ENCODE measurements at places on chromosomes 4 and X. TPM values are rescaled to one million over a fixed set of nuclear protein-coding genes. Genes with fewer than 3 reads are reported as not detected.

DNA sequence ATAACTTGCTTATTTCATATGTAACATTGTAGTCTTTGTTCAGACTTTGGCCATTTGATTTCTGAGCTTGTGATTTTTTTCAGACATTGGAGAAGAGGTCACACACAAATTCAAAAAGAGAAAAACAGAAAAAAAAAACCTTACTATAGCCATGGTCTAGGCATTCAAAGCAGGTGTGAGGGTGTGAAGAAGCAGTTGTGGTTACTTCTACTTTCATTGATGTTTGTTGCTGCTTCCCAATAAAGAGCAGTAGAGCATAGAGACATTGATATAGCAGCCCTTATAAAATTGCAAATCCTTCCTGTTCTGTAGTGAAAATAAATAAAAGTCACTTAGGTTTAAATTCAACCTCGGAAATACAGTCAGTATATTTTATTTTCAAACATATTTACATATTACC lies 671.6 kb downstream of the GRXCR1 start:
- H3K27me3 ChIP-seq: no peaks in the 10 kb centered on the region
- no peaks in the 10 kb centered on the region for H3K36me3 ChIP-seq
- DNase-seq: no peak
- no peak overlapping the region for H3K4me3 ChIP-seq
- no peak overlapping the region for H3K27ac ChIP-seq

Gene PGK1
- total RNA-seq: 524 TPM

DNA sequence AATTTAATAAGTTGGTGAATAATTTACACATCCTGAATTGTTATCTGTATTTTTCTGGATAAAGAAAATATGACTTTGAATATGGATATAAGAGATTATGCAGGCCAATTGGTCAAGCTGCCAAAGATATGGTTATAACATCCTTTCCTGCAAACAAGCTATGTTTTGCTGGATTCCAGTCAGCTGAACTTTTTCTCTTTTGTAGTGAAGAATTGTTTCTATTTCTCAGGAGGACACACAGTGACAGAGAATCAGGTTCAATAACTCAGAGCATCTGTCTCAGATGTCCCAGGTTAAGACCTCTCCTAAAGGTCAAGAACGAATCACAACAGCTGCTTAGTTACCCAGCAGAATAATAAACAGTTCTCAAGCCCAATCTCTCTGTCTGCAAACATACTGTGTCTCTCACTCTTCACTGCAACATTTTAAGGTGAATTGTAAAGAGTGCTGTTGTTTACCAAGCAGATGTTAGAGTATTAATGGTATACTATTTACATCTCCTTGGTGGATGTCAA lies 189.5 kb upstream of the ANKRD50 start:
- no peak overlapping the region for H3K4me3 ChIP-seq
- H3K36me3 ChIP-seq: no peaks in the 10 kb centered on the region
- H3K27ac ChIP-seq: no peak overlapping the region
- no peaks in the 10 kb centered on the region for H3K4me1 ChIP-seq
- H3K27me3 ChIP-seq: no peaks in the 10 kb centered on the region
- no peak for DNase-seq

DNA sequence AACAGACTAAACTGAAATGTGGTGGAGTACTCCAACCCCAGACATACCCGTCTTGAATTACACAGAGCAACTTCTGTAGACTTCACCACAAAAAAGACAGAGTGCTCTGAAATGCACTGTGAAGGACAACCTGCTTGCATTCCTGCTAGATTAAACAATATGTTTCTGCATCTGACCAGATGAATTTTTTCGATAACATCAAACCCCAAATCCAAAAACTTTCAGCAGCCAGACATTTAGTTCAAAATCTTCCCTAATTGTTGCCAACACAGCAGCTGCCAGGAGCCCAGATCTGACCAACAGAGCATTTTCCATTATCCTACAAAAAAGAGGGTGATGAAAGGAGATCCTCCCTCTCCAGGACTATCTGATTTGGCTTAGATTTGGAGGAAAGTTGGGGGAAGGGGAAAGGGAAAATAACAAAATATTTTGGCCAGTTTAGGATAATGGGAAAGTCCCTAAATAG lies 356.5 kb downstream of the PDGFC start:
- no peak for DNase-seq
- H3K27ac ChIP-seq: no peak overlapping the region
- no peaks in the 10 kb centered on the region for H3K4me1 ChIP-seq
- H3K27me3 ChIP-seq: no peaks in the 10 kb centered on the region
- no peaks in the 10 kb centered on the region for H3K36me3 ChIP-seq

DNA sequence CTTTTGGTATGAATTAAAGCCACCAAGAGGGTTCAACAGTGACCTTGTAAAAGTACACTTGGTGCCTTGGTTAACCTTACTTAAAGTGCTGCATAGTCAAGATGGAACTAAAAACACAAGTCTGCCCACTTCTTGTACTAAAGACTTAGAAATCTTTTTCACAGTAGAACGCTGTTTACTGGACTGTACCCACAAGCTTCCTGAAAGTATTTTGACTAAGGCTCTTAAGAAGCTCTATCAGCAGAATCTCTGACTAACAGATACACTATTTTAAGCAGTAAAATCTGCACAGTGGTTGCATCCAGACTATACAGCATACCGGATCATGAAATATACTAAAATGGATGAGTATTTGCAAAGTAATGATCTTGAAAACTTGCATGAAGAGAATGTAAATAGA lies 7.2 kb downstream of the RAB28 start:
- no peaks in the 10 kb centered on the region for H3K36me3 ChIP-seq
- no peak overlapping the region for H3K4me3 ChIP-seq
- H3K27me3 ChIP-seq: no peaks in the 10 kb centered on the region
- no peak for DNase-seq
